ENCODE measurements at places on chromosomes 1 and 21.
A peak's percentile ranks its signal among the peaks of the same experiment; 100 is the strongest.

DNA sequence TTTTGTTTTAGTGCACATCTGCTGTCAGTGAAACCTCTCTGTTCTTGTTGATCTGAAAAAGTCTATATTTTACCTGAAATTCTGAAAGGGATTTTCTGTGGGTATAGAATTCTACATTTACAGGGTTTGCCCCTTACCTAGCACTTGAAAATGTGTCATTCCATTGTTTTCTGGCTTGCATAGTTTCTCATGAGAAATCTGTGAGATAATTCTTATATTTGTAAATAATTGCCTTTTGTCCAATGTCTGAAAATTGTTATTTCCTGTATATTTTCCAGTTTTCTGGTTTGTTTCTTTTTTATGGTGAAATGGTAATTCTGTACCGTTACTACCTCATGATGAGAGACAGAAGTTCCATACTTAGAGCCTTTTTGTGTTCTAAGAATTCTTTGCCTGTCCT, 11.8 kb upstream of the SCAF4 start:
- DNase-seq, result no peak

GRCh38 chr21:45412909-45413611, 8.1 kb downstream of the COL18A1 start:
- no peak for DNase-seq

DNA sequence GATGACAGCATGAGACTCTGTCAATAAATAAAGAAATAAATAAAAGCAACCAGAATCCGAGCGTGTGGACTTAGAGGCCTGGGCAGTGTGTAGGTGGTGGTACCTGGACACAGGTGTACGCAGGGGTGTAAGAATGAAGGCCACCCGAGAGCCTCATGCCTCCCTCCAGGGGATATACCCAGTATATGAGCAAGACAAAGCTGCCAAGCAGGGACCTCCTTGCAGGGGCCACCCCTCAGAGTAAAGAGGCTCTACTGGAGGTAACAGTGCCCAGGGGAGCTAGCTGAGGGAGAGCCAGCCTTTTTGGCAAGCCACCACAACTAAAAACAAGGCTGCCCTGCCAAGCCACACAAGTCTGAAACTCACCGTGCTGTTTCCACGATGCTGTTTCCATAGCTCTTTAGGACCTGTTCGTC, 179.2 kb upstream of the RAB4A start:
- DNase-seq, result no peak

DNA sequence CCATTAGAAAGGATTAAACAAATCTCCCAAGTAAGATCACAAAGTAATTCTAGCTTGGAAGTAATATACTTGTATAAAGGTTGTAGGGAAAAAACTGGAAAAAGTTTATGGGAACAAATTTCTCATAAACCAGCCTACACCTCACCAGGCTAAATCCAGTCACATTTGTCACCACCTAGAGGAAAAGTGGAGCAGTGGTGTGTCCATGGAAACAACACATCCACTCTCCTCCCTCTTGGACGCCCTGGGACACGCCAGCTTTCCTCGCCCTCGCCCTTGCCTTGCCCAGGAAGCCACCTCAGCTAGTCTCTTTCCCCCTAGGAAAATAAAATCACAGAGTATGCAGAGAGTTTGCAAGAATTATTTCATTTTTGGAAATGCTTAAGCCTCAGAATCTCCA, 2.2 kb downstream of the PALMD start:
- DNase-seq, result no peak

DNA sequence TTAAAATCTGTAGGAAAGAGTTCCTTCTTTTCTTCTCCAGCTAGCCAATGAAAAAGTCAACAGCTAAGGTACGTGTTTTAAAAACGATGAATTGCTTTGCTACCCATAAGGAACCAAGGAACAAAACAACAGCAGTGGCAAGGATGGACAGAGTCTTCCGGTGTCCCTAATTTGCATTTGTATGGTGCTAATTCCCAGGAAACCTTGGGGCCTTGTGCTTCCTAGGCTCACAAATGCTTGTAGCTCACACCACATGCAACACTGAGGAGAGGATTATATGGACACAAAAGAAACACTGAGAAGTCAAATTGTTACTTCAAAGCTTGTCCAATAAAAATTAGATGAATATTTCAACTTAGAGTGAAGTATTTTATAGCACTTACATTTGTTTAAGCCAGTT, 1.8 kb upstream of the PGBD5 start:
- DNase-seq, result no peak

GRCh38 chr21:24895885-24896734, 711.2 kb downstream of the MRPL39 start:
- DNase-seq, result no peak

DNA sequence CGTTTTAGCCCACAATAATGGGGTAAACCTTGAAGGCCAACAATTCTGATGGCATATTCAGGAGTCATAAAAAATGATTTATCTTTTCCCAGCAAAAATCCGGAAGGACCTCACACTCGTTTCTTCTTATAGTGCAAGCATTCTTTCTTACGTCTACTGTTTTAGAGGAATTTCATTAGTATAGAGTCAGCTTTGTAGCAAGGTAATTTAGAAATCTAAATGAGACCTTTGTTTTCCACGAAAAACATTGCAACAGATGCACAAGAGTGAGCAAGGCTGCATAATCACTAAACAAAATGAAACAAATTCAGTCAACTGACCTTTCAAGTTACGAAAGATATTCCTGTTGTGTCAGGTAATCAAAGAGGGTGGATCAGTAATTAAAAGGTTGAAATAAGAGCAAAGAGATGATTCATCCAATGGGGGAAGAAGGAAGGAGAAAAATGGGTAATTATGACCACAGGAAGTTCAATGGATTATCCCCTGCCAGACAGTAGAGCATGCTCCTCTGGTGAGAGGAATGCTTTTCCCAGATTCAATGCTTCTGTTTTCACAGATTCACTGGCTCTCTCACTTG, 560 bp upstream of the CSDE1 start:
- DNase-seq, result no peak

- no peak for DNase-seq
Observed at GRCh38 chr1:235556807-235557206, 52.6 kb upstream of the B3GALNT2 start.

DNA sequence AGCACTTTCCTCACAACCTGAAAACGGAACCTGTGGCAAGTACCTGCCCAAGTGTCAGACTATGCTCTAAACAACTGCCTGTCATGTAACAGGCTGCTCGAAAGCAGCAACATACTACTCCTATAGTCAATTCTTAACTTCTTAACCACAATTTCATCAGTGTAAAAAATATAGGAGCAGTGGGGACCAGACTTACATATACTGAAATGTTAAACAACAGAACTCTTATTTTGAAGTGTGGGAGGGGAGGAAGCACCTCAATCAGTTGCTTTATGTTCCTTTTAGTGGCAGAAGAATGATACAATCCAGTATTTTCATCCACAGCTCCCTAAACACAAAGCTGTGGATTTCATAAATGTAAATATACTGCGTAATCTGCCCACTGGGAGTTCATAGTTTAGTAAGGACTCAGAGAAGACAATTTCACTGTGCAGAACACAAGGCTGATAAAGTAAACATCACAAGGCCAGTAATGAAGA, 44.2 kb downstream of the WLS start:
- no peak for DNase-seq

DNA sequence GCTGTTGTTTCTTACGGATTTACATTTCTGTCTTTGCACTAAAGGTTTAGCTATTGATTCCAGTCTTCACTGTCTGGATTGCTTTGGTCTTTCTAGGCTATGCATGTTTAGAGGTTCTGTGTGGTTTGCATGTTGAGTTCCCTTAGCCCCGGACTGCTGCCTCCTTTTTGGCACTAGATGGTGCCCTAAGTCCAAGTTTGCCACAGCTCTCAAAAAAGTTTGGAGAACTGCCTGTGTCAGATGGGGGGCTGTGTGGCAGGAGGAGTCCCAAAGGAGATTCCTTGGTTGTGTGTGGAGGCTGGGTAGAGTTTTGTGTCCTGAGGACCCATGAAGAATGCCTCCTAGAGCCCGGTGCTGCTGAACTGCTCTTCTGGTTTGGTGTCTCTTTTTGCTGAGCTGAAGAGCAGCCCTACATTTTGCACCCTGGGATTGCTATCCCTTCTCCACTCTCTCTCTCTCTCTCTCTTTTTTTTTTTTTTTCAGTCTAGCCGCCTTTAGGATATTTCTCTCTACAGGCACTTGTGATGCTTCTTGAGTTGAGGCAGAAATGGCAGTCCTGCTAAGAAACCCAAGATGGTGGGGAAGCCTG, 74.4 kb downstream of the PTGS2 start:
- DNase-seq, result no peak

DNA sequence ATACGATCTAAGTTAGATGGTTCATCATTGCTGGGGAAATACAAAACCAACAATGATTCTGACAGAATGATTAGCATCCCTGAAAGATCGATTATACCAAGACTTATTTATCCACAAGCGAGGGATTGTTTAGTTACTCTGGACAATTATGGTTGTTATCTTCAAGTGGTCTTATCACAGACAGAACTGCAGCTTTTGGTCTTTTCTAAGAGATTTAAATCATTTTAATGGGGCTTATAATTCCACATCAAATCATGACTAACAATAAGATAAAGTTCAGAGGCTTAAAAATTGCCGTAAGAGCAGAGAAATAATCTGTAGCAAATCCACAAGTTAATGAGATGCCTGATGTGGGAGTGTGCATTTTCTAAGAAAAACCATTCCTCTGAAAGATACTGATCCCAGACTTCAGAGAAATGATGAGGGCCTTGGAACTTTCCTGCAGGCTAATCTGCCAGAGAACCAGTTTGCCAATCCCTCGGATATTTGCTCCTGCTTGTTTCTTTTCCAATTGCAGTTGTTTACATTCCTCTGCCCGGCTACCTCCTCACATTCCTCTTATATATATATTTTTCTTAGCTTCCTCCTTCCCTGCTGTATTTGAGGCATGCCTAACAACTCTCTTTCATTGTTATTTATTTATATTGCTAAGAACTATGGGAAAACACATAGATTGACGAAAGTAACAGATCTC, 134.8 kb downstream of the BACH1 start:
- DNase-seq, result no peak

GRCh38 chr1:77652268-77652667, 30.2 kb downstream of the ZZZ3 start:
- DNase-seq, result no peak

- DNase-seq, result peak; percentile 26
Observed at GRCh38 chr1:185595835-185596667, 138.1 kb upstream of the HMCN1 start.

GRCh38 chr1:198320759-198321158, 164.0 kb downstream of the NEK7 start:
- DNase-seq, result no peak

DNA sequence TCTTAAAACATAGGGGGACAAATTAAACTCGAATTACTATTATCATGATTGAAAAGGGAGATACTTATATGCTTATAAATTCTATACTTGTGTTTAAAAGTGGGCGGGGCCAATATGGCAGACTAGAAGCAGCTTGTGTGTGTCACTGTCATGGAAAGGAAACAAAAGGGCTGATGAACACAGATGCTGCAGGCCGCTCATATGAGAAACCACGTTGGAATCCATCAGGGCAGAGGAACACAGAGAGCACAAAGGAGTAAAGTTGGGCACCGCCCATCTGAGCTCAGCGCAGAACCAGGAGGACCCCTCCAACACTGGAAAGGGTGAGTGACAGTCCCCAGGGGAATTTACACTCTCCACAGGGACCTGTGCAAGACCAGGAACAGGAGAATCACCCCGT, 107.0 kb downstream of the SLC5A9 start:
- DNase-seq, result no peak

- no peak for DNase-seq
Observed at GRCh38 chr1:109478806-109479205, 4.9 kb upstream of the ATXN7L2 start.

GRCh38 chr1:216250861-216251260, 172.4 kb downstream of the USH2A start:
- DNase-seq, result no peak

DNA sequence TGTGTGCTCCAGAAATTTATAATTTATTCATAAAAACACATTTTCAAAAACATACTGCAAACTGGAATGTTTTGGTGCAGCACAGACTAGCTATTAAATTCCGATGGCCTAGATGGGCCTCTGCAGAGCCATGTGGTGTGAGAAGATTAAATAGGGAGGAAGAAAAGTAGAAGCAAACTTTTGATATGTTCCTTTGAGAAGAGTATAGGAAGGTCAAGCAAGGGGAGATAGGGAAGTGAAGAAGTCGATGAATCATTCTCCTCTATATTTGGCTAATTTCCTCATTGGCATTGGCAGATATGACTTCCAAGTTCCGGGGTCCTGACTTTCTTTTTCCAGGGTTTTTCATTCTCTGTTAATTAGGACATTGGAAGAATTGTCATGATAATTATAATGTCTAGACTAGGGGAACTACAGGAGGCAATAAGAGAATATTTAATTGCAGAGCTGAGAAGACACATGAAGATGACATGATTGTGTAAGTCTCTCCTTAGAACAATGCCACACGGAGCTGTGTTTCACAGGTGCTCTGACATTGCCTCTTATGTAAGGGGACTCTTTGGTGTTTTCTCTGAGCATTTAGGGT, 19.3 kb upstream of the ZNF326 start:
- DNase-seq, result no peak

GRCh38 chr21:14456911-14457310, 74.0 kb upstream of the HSPA13 start:
- DNase-seq, result no peak

GRCh38 chr1:96206451-96206850, 515.1 kb upstream of the PTBP2 start:
- DNase-seq, result no peak

GRCh38 chr21:37119421-37120218, 46.6 kb downstream of the TTC3 start:
- no peak for DNase-seq

DNA sequence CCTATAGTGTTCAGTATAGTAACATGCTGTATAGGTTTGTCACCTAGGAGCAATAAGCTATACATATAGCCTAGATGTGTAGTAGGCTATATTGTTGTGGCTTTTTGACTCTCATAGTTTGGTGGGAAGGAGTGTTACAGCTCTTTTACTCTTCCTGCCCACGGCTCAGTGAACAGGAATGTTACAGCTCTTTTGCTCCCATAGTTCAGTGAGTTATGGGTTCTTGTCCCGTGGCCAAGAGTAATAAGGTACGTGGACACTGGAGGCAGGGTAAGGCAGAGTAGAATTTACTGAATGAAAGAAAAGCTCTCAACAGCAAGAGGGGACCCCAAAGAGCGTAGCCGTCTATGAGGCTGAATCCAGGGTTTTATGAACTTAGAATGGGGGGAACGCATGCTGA, 734.3 kb downstream of the ADGRL2 start:
- DNase-seq, result no peak

DNA sequence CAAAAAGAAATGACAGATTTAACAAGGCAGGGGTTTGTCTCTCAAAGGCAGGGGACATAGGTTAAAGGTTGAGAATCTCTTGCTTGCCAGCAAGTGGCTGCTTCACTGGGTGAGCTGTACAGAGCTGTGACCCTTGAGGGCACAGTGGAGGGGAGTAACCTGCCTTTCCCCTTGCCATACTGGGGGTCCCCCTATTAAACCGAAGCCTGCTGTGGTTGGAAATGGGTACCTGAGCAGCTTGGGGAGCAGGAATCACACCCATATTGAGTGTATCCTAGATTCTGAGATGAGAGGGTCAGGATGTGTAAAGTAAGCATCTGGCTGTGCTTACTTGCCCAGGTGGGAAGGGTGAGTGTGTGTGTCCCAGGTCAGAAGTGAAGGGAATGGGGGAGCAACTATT, 31.8 kb downstream of the WNT4 start:
- no peak for DNase-seq
